ENCODE measurements at places on chromosomes 13 and 19. TPM values are rescaled to one million over a fixed set of nuclear protein-coding genes. Genes with fewer than 3 reads are reported as not detected.

ATP8B3 gene
- 3.3 TPM for total RNA-seq

SIGLEC5 gene
- not detected for total RNA-seq

GJB6 gene
- total RNA-seq = not detected

TMED1 gene
- 44.3 TPM for total RNA-seq

ASPDH gene
- not detected for total RNA-seq

SCGB2B2 gene
- total RNA-seq = 0.09 TPM

DNA sequence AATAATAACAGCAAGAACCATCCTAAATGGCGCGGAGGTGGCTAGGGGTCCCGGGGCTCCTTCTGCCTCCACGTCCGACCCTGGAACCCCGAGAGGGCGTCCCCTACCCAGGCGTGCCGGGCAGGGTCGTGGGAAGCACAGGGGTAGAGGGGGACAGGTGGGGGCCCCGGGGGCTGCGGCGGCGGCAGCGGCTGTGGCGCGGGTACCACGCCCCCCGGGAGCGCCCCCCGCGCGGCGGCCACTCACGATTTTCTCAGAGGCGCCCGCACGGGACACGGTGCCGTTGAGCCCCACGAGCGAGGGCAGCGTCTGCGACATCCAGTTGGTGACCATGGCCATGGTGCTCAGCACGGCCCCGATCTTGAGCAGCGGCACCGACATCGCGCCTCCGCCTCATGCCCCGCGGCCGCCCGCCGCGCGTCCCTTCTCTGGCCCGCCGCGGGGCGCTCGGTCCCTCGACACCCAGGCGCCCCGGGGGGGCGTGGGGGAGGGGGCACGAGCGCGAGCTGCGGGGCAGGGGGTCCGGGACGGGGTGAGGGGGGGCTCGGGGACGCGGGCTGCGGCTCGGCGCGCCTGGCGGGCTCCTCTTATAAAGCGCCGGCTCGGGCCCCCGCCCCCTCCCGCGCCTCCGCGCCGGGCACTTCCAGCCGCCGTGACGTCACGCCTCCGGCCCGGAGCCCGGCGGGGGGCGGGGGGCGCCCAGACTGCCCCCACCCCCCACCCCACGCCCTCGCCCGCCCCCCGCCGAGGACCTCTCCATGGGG, 22.9 kb downstream of the OLFM2 start:
- DNase-seq = no peak

DNA sequence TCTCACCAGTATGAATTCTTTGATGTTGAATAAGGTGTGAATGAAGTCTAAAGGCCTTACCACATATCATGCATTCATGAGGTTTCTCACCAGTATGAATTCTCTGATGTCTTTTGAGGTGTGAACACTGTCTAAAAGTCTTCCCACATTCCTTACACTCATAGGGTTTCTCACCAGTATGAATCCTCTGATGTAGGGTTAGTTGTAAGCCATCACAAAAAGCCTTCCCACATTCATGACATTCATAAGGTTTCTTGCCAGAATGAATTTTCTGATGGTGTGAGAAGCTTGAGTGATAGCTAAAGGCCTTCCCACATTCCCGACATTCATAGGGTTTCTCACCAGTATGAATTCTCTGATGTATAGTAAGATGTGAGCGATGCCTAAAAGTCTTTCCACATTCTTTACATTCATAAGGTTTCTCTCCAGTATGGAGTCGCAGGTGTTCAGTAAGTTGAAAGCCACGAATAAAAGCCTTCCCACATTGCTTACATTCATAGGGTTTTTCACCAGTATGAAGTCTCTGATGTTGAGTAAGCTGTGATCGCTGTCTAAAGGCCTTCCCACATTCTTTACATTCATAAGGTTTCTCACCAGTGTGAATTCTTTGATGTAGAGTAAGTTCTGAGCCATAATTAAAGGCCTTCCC, 27.7 kb downstream of the ZNF461 start:
- peak; percentile 3 for DNase-seq

- DNase-seq = no peak
These were observed 10.4 kb downstream of the GP6 start for GRCh38 chr19:55027472-55028337.

DNA sequence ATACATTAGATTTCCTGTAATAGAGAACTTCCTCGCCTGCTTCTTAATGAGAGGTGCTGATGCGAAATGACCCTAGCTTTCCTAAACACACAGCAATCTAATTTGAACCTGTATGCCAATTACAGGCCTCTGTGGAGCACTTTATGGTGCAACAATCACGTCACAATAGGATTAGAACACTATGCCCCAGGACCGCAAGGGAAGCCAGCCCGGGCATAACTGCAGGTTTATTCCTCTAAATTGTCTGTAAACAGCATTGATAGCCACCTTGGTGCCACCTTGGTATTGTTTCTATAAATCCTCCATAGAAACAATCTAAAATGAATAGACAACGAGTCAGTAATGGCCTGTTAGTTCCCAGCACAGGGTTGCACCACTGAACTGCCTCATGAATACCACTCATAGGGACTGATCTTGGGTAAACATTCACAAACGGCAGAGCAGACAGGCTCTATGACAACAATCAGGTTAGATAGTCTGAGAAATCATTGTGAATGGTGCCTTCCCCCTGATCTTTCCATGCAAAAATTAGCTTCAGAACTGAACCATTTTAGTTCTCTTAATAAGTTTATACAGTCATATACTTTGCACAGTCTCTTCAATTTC, 182.5 kb upstream of the OBI1 start:
- no peak for DNase-seq

DNA sequence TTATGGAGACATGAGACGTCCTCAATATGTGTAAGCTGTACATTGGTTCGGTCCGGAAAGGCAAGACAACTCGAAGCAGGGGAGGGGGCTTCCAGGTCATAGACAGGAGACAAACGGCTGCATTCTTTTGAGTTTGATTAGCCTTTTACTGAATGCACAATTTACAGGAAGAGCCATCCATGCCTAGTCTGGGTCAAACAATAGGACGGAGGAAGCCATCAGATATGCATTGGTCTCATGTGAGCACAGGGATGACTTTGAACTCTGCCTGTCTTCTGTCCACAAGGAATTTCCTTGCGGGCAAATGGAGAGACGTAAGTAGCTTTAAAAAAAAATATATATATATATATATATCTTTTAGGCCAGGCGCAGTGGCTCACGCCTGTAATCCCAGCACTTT, 1.9 kb upstream of the CCNP start:
- DNase-seq = no peak

- DNase-seq = no peak
These were observed 19.3 kb upstream of the EHD2 start for GRCh38 chr19:47693903-47694302.

DNA sequence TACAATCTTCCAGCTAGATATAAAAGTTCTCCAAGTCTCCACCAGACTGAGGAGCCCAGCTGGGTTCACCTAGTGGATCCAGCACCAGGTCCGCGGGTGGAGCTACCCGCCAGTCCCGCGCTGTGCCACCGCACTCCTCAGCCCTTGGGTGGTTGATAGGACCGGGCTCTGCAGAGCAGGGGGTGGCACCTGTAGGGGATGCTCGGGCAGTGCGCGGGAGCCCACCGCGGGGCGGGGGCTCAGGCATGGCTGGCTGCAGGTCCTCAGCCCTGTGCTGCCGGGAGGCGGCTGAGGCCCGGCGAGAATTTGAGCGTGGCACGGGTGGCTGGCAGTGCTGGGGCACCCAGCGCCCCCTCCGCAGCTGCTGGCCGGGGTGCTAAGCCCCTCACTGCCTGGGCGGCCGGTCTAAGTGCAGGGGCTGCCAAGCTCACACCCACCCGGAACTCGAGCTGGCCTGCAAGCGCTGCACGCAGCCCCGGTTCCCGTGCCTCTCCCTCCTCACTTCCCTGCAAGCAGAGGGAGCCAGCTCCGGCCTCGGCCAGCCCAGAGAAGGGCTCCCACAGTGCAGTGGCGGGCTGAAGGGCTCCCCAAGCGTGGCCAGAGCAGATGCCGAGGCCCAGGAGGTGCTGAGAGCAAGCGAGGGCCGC, 542.8 kb upstream of the PCDH9 start:
- DNase-seq = no peak

DNA sequence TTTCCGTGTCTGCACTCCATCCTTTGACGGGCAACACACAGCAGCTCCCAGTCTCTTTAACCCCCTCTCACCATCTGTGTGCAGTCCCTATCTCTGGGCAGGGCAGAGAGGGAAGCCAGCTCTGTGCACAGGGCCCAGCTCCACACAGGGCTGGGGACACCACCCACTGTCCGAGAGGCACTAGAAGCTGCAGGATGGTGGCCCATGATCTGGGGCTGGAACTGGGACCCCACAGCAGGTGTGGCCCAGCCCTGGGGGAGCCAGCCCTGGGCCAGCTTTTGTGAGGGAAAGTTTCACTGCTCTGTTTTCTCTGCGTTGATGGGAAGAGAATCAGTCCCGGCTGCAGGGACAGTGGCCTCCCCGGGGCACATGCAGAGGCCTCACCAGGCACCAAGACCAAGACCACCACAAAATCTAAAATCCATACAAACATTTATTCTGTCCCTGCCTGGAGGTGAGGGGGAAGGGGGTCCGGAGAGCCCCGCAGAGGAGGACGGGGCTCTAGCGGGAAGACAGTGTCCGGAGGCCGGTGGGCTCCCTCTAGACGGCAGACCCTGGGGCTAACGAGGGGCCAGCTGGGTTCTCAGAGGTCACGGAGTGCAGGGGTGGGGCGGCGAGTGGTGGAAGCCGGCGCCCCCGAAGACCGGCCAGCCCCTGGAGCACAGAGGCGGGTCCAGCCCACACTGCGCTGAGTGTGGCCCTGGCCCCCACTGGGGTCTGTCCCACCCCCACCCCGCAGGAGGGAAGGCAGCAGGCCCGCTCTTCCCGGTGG, 2.9 kb upstream of the ATP8B3 start:
- no peak for DNase-seq

DNA sequence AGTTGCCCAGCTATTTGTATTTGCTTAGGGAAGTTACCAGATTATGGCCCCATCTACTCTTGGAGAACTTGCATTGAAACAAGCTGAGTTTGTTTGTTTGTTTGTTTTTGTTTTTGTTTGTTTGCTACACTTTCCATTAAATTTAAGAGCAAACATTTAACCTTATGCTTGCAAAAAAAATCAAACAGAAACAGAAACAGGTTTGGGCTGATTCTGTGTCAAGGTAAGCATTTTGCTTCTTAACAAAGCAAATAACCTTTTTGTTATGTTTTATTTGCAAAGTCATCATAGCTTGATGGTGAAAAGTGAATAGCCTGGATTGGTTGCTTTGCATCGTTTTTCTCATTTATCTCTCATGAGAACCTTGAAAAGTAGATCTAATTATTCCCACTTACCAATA, 531.8 kb downstream of the EFNB2 start:
- no peak for DNase-seq

GRCh38 chr19:48819366-48819816, 8.6 kb upstream of the BCAT2 start:
- peak; percentile 99 for DNase-seq

- peak; percentile 93 for DNase-seq
These were observed 10.0 kb upstream of the IGSF23 start for GRCh38 chr19:44603201-44603945.

DNA sequence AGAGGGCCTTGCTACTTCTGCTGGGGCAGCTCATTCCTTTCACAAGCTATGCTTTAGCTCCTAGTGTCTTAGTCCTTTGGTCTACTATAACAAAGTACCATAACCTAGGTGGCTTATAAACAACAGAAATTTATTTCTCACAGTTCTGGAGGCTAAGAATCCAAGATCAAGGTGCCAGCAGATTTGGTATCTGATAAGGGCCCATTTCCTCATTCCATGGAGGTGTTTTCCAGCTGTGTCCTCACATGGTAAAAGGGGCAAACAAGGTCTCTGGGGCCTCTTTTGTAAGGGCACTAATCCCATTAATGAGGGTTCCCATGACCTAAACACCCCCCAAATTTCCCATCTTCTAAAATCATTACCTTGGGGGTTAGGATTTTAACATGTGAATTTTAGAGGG, 57.9 kb upstream of the LRCH1 start:
- no peak for DNase-seq

- DNase-seq = peak; percentile 98
These were observed 2.6 kb downstream of the ZSWIM4 start for GRCh38 chr19:13797870-13798269.

GRCh38 chr13:73913079-73913740, 221.0 kb downstream of the KLF12 start:
- peak; percentile 60 for DNase-seq

- no peak for DNase-seq
These were observed 4.6 kb downstream of the PROZ start for GRCh38 chr13:113162783-113163685.

- DNase-seq = no peak
These were observed 337 bp upstream of the FXYD7 start for GRCh38 chr19:35142606-35143230.

DNA sequence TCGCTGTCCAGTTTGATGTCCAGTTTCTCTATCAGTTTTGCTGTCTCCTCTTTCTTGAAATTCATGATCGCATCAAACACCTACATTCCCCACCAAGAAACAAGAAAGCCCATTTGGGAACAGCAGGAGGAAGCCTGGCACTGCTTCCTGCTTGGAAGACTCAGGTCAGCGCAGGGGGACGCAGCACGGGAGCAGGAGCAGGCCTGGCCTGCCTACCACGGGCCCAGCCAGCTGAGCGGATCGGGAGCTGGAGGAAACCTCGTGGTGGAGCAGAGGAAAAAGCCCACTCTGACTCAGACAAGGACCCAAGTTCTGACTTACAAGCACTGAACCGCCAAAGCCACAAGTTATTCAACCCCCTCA, 3.9 kb downstream of the EEF2 start:
- DNase-seq = no peak

GRCh38 chr13:112966776-112967175, 2.2 kb upstream of the MCF2L start:
- DNase-seq = no peak

DNA sequence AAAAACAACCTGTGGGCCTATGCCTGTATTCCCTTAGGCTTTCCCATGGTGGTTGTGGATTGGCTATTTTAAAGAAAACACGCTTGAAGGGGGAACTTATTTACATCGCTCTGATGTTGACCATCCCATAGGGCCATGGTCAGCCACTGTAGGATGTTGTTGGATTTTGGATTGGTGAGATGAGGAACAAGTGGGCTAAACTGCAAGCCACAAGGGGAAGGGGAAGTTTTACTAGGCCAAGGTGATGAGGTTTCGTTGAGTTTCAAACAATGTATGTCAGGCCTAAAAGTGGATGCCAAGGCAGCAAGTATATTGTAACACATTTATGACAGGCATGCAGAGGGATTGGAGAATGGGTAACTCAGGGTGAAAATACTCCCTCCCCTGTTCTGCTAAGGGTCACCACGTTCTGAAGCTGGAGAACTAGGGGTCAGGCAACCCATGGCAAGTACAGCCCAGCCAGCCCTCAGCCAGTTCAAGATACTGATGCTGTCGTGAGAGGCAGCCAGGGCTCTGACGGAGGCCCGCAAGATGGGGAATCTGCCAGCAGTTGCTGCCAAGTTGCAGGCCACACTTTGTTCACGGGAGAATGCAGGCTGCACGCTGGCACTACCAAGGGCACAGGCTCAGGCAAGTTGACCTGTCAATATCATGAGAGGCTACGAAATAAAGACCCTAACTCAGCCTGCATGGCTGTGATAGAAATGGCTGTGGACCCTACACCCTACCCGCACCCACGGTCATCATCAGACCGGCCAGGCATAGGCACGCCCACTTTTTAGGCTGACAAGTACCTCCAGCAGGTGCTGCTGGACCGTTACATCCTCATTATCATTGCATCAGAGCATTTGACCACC, 11.1 kb downstream of the IRGC start:
- peak; percentile 43 for DNase-seq

- no peak for DNase-seq
These were observed 435.1 kb downstream of the EFNB2 start for GRCh38 chr13:106100171-106100919.

All from fibroblast of the aortic adventitia (primary cell).